Mesothelial cell of epicardium (in vitro differentiated cells): ENCODE measurements at places on chromosomes 1 and 21.

- no peak for DNase-seq
- H3K36me3 ChIP-seq = no peaks in the 10 kb centered on the region
- H3K4me1 ChIP-seq = no peaks in the 10 kb centered on the region
Measured at GRCh38 chr1:34774957-34775356, 6.1 kb upstream of the GJB3 start.

DNA sequence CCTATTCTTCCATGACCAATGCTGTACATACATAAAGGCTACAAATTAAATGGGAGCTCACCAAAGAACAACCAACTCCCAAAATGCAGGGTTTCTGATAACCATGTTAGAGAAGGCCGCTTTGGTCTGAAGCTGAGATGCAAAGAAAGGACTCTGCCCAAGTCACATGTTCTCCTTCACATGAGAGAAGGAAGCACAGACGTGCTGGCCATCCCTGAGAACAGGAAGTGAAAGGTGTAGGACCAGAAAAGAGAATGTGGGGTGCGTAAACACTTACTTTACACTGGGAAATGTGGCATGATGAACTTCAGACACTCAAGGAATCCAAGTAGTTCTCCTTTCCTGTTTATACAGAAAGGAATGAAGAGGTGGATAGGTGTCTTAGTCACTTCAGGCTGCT, 31.7 kb upstream of the TADA1 start:
- no peak for DNase-seq
- peaks cover 25% of the 10 kb centered on the region for H3K4me1 ChIP-seq
- H3K27ac ChIP-seq = no peak overlapping the region
- peaks cover 3% of the 10 kb centered on the region for H3K36me3 ChIP-seq
- peaks cover 9% of the 10 kb centered on the region for H3K27me3 ChIP-seq

- H3K4me3 ChIP-seq = no peak overlapping the region
- peak overlapping the region; percentile 14 for H3K27ac ChIP-seq
- no peaks in the 10 kb centered on the region for H3K27me3 ChIP-seq
- H3K36me3 ChIP-seq = peaks cover 34% of the 10 kb centered on the region
- H3K4me1 ChIP-seq = peaks cover 3% of the 10 kb centered on the region
Measured at GRCh38 chr1:8858888-8859706, 19.4 kb downstream of the ENO1 start.

GRCh38 chr1:238232084-238232710, 341.5 kb upstream of the ZP4 start:
- H3K4me1 ChIP-seq = no peaks in the 10 kb centered on the region
- no peak for DNase-seq
- no peaks in the 10 kb centered on the region for H3K36me3 ChIP-seq
- H3K27ac ChIP-seq = no peak overlapping the region
- no peaks in the 10 kb centered on the region for H3K27me3 ChIP-seq

DNA sequence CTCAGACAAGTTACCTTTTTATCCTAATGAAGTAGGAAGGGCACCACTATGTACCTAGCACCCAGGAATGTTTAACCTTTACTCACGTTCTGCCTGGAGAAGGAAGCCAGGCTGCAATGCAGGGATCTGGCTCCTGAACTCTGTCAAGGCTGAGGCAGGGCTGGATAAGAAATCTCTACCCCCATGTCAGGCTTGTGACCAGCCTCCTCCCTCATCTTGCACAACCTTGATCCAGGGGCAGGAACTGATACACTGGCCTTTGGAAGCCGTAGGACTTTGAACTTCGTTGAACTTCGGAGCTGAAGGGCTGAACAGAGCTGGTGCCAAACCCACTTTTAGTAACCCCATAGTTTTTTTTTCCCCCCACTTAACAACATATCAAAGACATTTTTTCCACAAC, 8.0 kb upstream of the AKR1A1 start:
- H3K4me1 ChIP-seq = no peaks in the 10 kb centered on the region
- H3K27ac ChIP-seq = no peak overlapping the region
- H3K27me3 ChIP-seq = peaks cover 81% of the 10 kb centered on the region
- no peak for DNase-seq
- H3K4me3 ChIP-seq = no peak overlapping the region

GRCh38 chr1:7684861-7685635, 86.0 kb upstream of the VAMP3 start:
- H3K36me3 ChIP-seq = no peaks in the 10 kb centered on the region
- peaks cover 36% of the 10 kb centered on the region for H3K27me3 ChIP-seq
- no peak overlapping the region for H3K4me3 ChIP-seq

DNA sequence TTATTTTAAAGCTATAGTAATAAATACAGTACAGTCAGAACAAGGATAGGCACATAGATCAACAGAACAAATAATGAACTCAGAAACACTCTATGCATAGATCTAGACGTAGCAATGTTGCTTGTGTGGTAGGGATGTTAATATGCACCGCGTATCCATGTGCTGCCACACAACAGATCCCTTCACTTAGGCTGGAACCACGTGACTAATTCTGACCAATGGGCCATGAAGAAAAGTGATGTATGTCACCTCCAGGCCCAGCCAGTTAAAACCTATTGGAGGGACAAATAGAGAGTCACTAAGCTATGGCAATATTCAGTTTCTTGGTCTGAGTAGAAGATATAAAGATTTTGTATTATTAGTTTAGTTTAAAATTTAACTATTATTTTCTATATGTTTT, 91.4 kb downstream of the ADAMTS1 start:
- peaks cover 13% of the 10 kb centered on the region for H3K4me1 ChIP-seq
- no peaks in the 10 kb centered on the region for H3K36me3 ChIP-seq
- DNase-seq = no peak
- no peak overlapping the region for H3K27ac ChIP-seq
- no peaks in the 10 kb centered on the region for H3K27me3 ChIP-seq
- no peak overlapping the region for H3K4me3 ChIP-seq

DNA sequence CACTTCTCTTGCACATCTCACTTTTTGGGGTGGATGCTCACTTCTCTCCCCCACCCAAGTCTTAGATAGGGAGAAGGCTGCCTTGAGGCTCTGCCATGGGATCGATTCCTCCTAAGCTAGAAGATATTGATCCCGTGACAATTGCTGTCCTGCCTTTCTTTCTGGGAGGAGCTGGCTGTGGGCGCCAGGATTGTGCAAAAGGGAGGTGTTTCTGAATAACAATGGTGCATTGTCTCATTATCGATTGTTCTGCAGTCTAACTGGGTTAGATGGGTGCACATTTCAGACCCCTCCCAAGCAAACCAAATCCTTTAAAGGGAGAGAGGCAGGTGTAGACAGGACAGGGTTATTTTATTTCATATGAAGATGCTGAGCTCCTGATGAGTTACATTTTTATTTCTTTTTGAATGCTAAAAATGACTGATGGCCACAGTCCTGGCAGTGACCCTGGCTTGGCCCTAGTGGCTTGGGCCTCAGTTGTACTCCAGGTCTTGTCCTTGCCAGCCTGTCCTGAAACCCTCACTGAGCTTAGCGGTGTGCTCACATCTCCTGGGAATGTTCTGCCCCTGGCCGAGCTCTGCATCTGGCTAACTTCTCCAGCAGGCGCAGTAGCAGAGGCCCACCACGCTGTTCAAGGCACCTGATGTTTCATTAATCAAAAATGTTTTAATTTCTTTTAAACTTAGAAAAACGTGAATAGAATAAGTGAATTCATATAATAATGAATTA, 99.0 kb upstream of the KAZN start:
- H3K27me3 ChIP-seq = peaks cover 30% of the 10 kb centered on the region
- no peak for DNase-seq
- H3K36me3 ChIP-seq = no peaks in the 10 kb centered on the region
- no peak overlapping the region for H3K27ac ChIP-seq
- H3K4me3 ChIP-seq = no peak overlapping the region
- H3K4me1 ChIP-seq = peaks cover 22% of the 10 kb centered on the region

GRCh38 chr1:54710841-54711240, 4.8 kb upstream of the TTC4 start:
- H3K4me1 ChIP-seq = peaks cover 5% of the 10 kb centered on the region
- DNase-seq = no peak
- H3K27ac ChIP-seq = no peak overlapping the region
- H3K4me3 ChIP-seq = no peak overlapping the region
- peaks cover 57% of the 10 kb centered on the region for H3K27me3 ChIP-seq
- no peaks in the 10 kb centered on the region for H3K36me3 ChIP-seq

- peaks cover 16% of the 10 kb centered on the region for H3K4me1 ChIP-seq
- peak overlapping the region; percentile 77 for H3K4me3 ChIP-seq
- peaks cover 61% of the 10 kb centered on the region for H3K27me3 ChIP-seq
- DNase-seq = no peak
Measured at GRCh38 chr1:66752671-66753371, 562 bp downstream of the DYNLT5 start.

- no peaks in the 10 kb centered on the region for H3K27me3 ChIP-seq
- peak within 1 kb of the TSS; percentile 96 for H3K27ac ChIP-seq
- DNase-seq = peak; percentile 61
- no peaks in the 10 kb centered on the region for H3K36me3 ChIP-seq
- H3K4me1 ChIP-seq = peaks cover 5% of the 10 kb centered on the region
Measured at GRCh38 chr1:116909512-116910378, at the start of gene PTGFRN. TSS of gene PTGFRN (plus strand) at chr1:116909916. CDS start at chr1:116910204, 288 bp downstream.

DNA sequence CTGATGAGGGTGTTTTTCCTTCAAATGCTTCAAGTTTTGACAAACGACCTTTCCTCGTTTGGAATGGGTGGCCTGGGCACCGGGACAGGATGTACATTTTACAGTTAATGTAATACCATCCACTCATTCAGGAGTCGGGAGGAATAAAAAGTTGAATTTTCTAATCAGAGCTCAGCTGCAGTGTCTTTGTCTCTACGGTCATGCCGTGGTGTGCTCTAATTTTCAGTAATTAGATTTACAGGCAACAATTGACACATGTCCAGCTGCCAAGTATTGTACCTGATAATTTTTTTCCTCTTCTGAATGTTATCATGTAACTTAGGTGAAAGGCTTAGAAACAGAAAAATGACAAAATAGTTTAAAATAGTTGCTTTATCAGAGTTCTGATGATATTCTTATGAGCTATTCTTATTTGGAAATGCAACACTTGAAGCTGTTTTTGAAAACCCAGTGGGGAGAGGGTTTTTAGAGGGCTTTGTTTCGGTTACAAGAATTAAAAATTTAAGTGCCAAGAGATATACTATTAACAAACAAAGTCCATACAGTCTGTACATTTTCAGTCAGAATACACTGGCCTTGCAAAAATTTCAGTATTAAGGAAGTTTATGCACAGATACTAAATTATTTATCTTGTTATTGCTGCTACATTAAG, 1.0 kb downstream of the CDKN2C start:
- DNase-seq = no peak
- no peaks in the 10 kb centered on the region for H3K36me3 ChIP-seq
- H3K4me1 ChIP-seq = peaks cover 20% of the 10 kb centered on the region
- H3K4me3 ChIP-seq = no peak overlapping the region
- H3K27ac ChIP-seq = no peak overlapping the region

DNA sequence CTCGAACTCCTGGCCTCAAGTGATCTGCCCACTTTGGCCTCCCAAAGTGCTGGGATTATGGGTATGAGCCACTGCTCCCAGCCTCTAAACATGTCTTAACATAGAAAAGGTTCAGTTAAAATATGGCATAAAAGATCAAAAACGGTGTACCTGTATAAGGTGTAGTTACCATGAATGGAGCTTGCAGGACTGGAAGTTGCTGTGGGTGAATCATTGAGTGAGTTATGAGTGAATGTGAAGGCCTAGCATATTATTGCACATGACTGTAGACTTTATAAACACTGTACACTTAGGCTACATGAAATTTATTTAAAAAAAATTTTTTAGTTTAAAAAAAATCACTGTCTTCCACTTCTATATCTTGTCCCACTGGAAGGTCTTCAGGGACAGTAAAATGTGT, 15.7 kb downstream of the ABCD3 start:
- H3K4me3 ChIP-seq = no peak overlapping the region
- no peaks in the 10 kb centered on the region for H3K27me3 ChIP-seq
- peaks cover 37% of the 10 kb centered on the region for H3K36me3 ChIP-seq
- no peaks in the 10 kb centered on the region for H3K4me1 ChIP-seq

GRCh38 chr1:58437623-58438022, 108.9 kb downstream of the OMA1 start:
- peaks cover 12% of the 10 kb centered on the region for H3K4me1 ChIP-seq
- no peak overlapping the region for H3K27ac ChIP-seq
- peaks cover 1% of the 10 kb centered on the region for H3K27me3 ChIP-seq
- no peak overlapping the region for H3K4me3 ChIP-seq
- no peak for DNase-seq

- no peak overlapping the region for H3K4me3 ChIP-seq
- peak overlapping the region; percentile 92 for H3K27ac ChIP-seq
- no peaks in the 10 kb centered on the region for H3K27me3 ChIP-seq
- peaks cover 74% of the 10 kb centered on the region for H3K4me1 ChIP-seq
Measured at GRCh38 chr1:201381130-201381529, 3.6 kb upstream of the TNNT2 start.

DNA sequence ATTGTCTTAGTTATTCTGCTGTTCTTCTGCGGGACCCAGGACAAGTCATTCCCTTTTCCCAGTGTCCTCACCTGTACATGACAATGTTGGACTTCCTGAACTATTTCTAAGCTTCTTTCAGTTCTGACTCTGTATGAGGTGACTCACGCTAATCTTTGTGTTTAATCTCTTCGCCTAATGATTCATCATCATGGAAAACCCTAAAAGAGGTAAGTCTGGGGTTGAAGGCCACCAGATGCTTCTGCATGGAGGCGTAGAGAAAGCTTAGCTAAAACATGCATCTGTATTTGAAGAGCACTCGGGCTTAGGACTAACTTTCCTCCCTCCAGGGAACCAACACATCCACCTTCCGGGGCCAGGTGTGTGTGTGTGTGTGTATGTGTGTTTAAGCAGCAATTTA, 7.4 kb downstream of the SPRR5 start:
- H3K4me3 ChIP-seq = no peak overlapping the region
- H3K36me3 ChIP-seq = no peaks in the 10 kb centered on the region
- no peaks in the 10 kb centered on the region for H3K27me3 ChIP-seq
- DNase-seq = no peak

DNA sequence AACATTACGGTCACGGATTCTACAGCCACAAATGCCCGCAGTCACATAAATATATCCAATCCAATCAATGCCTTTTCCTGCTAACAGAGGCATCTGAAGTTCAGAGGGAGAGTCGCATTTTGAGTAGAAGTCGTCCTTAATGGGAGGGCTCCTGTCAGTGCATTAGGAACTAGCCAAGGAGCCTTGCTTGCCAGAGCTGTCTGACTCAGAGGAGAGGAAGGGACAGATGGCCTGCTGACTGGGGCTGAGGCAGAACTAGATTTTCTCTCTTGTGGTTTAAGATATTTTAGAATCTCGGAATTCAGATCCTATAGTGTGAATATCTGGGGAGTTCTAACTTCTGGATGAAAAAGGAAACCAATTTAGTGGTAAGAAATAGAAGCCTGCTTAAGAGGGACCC, 10.6 kb downstream of the XKR8 start:
- DNase-seq = no peak
- H3K27ac ChIP-seq = peak overlapping the region; percentile 25
- H3K27me3 ChIP-seq = no peaks in the 10 kb centered on the region

DNA sequence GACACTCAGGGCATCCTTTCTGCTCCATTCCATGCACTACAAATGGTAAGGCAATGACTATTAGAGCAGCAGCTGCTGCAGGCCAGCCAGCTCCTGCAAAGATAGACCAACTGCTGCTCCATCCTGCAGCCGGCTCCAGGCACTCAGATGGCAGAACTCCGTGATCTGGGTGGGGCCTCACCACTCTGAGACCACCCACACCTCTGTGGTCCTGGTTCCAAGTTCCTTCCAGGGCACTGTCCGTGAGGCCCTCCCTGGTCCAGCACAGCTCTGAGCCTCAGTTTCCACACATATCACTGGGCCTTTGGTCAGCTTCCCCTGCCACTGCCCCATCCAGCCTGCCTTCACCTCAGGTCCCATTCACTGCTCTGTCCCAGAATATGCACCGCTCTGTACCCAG, 114.7 kb downstream of the DMRTB1 start:
- peak; percentile 1 for DNase-seq
- H3K36me3 ChIP-seq = no peaks in the 10 kb centered on the region
- H3K4me3 ChIP-seq = no peak overlapping the region
- H3K4me1 ChIP-seq = peaks cover 45% of the 10 kb centered on the region
